ENCODE measurements at places on chromosomes 3 and 15. TPM values are rescaled to one million over a fixed set of nuclear protein-coding genes. Genes with fewer than 3 reads are reported as not detected.

LYZL4 gene
- total RNA-seq, result not detected

COLQ gene
- 1.2 TPM for total RNA-seq

BOC gene
- total RNA-seq, result 0.33 TPM

SUMF1 gene
- total RNA-seq, result 20.7 TPM

AGTR1 gene
- total RNA-seq, result not detected

LEKR1 gene
- 2.9 TPM for total RNA-seq

MEIS2 gene
- 0.24 TPM for total RNA-seq

HHLA2 gene
- 1.00 TPM for total RNA-seq

NAALADL2 gene
- total RNA-seq, result not detected

NCEH1 gene
- 4.9 TPM for total RNA-seq

MITF gene
- total RNA-seq, result 0.32 TPM

FBLN2 gene
- total RNA-seq, result 1.6 TPM

CCR4 gene
- 0.17 TPM for total RNA-seq

ANO10 gene
- total RNA-seq, result 6.4 TPM

TTLL13 gene
- total RNA-seq, result 2.2 TPM

FOXL2NB gene
- total RNA-seq, result not detected

FAM219B gene
- total RNA-seq, result 76.0 TPM

KLHL40 gene
- not detected for total RNA-seq

CORO2B gene
- total RNA-seq, result 1.0 TPM

CHL1 gene
- 7.4 TPM for total RNA-seq

EFCAB12 gene
- 2.1 TPM for total RNA-seq

MLF1 gene
- total RNA-seq, result not detected

AGBL1 gene
- total RNA-seq, result not detected

ARPP21 gene
- not detected for total RNA-seq

A4GNT gene
- total RNA-seq, result not detected

CKMT1B gene
- total RNA-seq, result not detected

GPR149 gene
- not detected for total RNA-seq

MCCC1 gene
- total RNA-seq, result 31.6 TPM

OSBPL10 gene
- total RNA-seq, result 125 TPM

IMPG2 gene
- total RNA-seq, result 0.29 TPM

IGF2BP2 gene
- 0.69 TPM for total RNA-seq

TGM4 gene
- total RNA-seq, result not detected

ADAMTS7 gene
- 12.0 TPM for total RNA-seq

GP9 gene
- total RNA-seq, result not detected

ALDH1A2 gene
- not detected for total RNA-seq

SLC24A1 gene
- total RNA-seq, result 4.6 TPM

WDR49 gene
- 0.49 TPM for total RNA-seq

SLC12A1 gene
- not detected for total RNA-seq
